Fibroblast of lung (primary cell): ENCODE measurements at places on chromosomes 4 and X. TPM values are rescaled to one million over a fixed set of nuclear protein-coding genes. Genes with fewer than 3 reads are reported as not detected.

BMP2K gene
- total RNA-seq = 54.8 and 62.7 TPM in 2 replicates

FABP2 gene
- not detected in 2 replicates for total RNA-seq

CPZ gene
- total RNA-seq = 7.1 and 20.8 TPM in 2 replicates

ARX gene
- not detected in 2 replicates for total RNA-seq

ELF4 gene
- 5.9 and 9.9 TPM in 2 replicates for total RNA-seq

EVC2 gene
- total RNA-seq = 15.9 and 16.5 TPM in 2 replicates

POU3F4 gene
- total RNA-seq = under 0.01 TPM in 1 of 2 replicates, not detected in the other

PARM1 gene
- 0.77 and 2.0 TPM in 2 replicates for total RNA-seq

ZNF518B gene
- total RNA-seq = 20.0 and 28.5 TPM in 2 replicates

TFE3 gene
- 24.7 and 36.8 TPM in 2 replicates for total RNA-seq
